ENCODE measurements at places on chromosomes 6 and 20. TPM values are rescaled to one million over a fixed set of nuclear protein-coding genes. Genes with fewer than 3 reads are reported as not detected.

ZC3H12D gene
- 0.08 TPM for total RNA-seq

IRAK1BP1 gene
- 0.73 TPM for total RNA-seq

PSMG4 gene
- 28.6 TPM for total RNA-seq

SPATS1 gene
- total RNA-seq, result not detected

BPIFB2 gene
- total RNA-seq, result not detected

MAS1 gene
- not detected for total RNA-seq

GNAS-AS1 gene
- not detected for total RNA-seq

CGA gene
- total RNA-seq, result 0.48 TPM

TFB1M gene
- total RNA-seq, result 7.2 TPM

MYLK2 gene
- 0.66 TPM for total RNA-seq

PSORS1C1 gene
- 6.1 TPM for total RNA-seq

SLC44A4 gene
- not detected for total RNA-seq

Data from A549 treated with GW870086 at 1 μM for 4 hours (cell line).